ENCODE measurements at places on chromosomes 13 and 19.

- no peak for DNase-seq
Observed at GRCh38 chr19:36258028-36258875, 43.3 kb downstream of the ZNF146 start.

DNA sequence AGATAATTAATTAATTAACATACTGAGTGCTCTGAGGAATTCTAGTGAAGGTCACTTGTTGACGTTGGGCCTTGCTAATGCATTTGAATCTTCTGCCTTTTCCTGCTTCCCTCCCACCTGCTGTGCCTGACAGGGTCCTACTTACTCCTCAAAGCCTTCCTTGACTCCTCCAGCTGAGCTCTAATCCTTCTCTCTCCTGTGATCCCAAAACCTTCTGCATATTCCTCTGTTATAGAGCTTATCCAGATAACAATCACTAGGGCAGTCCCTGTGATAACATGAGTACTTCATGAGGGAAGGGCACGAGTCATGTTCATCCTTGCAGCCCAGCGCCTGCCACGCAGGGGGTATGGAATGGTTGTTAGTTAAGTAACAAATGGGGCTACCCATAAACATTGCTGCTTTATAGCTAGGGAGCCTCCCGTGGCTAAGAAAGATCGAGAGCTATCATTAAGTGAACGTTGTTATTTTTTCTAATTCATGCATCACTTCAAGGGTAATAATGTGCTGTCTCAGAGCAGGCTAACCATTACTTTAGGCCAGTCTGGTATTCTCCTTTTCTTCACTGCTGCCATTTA, 19.1 kb upstream of the SPATA13 start:
- no peak for DNase-seq

GRCh38 chr19:9868983-9869617, 34.0 kb downstream of the PIN1 start:
- no peak for DNase-seq

DNA sequence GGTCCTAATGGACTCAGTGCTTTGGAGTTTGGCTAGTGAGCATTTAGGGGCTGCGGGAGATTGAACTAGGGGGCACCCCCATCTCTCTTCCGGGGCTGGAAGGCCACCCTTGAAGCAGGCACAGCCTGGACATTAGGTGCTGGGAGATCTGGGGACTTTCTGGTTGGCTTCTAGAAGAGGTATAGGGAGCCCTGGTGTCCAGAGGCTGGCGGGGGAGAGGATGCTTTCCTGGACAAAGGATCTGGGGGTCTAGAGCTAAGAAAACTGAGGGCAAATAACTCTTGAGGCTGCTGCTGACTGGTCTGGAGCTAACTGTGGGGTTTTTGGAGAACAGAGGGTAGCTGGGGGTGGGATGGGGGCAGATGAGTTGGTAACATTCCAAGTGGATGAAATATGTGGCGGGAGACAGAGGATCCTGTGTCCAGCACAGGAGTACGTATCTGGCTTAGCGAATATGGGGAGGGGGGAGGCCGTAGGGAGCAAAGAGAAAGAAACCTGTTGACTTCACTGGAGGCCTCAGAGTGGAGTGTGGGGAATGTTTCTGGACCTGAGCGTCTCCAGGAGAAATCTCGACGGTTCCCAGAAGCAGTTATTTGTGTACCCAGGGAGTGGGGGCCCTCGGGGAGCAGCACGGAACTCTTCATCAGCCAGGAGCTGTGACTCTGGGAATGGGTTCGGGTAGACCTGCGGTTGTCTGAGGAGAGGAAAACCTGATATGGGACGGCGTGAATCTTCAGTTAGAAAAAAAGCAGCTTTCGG, 1.4 kb downstream of the HNRNPUL1 start:
- DNase-seq, result peak; percentile 24

- no peak for DNase-seq
Observed at GRCh38 chr13:78998630-78999315, 339.8 kb upstream of the OBI1 start.

DNA sequence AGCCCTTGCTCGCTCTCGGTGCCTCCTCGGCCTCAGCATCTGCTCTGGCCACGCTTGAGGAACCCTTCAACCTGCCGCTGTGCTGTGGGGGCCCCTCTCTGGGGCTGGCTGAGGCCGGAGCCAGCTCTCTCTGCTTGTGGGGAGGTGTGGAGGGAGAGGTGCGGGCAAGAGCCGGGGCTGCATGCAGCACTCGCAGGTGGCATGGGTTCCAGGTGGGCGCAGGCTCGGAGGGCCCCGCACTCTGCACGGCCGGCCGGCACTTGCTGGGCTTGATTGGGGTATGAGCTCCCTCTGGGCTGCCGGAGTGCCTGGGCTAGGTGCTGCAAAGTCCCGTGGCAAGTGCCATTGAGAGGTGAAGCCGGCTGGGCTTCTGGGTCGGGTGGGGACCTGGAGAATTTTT, 31.7 kb upstream of the RPL21 start:
- DNase-seq, result no peak

DNA sequence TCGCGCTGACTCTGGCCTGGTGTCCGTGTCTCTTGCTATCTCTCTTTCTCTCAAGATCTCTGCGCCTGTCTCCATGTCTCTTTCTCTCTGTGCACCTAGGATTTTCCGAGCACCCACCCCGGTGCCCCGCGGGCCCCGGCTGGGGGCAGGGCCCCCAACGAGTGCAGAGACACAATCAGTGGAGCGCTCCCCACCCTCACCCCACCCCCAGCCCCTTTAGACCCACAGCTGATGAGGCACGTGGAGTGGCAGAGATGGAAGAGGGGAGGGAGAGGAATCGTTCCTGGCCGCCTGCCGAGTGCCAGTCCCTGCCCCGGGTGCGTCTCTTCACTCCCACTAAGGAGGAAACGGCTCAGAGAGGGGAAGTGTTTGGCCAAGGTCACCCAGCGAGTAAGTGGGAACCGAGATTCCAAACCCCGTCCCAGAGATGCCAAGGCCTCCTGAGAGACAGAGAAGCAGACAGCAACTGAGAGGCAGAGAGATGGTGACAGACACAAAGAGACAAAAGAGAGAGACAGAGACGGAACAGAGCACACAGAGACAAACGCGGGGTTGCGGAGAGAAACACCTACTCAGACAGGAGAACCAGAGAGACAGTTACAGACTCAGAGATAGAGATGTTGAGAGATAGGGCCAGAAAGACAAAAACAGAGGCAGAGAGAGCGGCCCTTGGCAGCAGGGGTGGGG, 626 bp upstream of the BCL3 start:
- DNase-seq, result no peak

- peak; percentile 16 for DNase-seq
Observed at GRCh38 chr13:72293206-72293605, 426.2 kb upstream of the DACH1 start.

GRCh38 chr13:101397742-101398141, 18.6 kb downstream of the NALCN start:
- DNase-seq, result peak; percentile 71

- DNase-seq, result no peak
Observed at GRCh38 chr19:55390461-55390880, 4.7 kb downstream of the RPL28 start.

- no peak for DNase-seq
Observed at GRCh38 chr19:51921949-51922348, 5.3 kb upstream of the ZNF613 start.

DNA sequence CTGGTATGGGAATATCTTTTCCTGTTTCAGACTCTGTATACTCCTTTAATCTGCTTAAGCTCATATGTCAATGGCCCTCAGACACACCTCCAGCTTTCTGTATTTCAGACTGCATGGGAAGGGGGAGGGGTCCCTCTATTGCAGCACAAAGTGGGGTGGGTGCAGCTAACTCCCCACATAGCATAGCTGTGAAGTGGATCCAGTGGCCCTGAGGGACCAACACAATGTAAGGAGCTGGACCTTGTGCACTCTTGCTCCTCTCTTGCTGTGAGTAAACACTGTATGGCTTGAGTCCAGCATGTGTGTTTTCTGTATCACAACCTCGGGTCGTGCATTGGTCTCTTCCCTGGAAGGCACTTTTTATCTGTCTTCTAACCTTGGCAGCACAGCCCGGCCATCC, 669.9 kb downstream of the PCDH9 start:
- DNase-seq, result no peak

DNA sequence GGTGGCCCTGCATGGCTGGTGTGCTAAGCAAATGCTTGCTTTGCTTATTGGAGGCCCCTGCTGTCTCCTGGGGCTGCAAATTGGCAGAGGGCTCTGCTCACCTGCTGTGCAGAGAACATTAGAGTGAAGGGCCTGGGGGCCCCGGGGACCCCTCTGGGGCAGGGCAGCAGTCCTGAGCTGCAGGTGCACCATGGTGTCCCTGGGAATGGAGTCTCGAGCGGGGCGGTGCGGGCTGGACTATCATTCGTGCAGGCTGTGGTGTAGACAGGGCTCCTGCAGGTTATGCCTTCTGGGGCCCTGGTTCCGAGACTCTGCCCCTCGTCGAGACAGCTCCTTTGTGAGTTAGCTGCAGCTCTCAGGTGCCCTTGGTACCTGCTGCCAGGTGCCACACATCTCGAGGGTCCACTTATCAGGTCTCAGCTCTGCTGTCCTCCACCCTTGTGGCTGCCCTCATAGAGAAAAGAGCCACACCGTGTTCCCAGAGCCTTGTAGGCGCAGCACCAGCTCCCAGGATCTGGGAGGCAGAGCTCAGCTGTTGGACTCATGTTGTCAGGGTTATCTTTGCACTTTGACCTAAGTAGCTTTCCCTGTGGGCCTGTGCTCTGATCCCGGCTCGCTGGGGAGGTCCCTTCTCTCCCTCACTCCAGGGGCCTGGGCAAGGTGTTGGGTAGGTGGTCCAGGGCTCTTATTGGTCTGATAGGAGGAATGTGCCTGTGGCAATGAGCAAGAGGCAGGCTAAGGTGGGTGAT, 58.0 kb upstream of the ZNF536 start:
- no peak for DNase-seq

All from epithelial cell of esophagus (primary cell).